ENCODE measurements at places on chromosomes 16 and 17.

DNA sequence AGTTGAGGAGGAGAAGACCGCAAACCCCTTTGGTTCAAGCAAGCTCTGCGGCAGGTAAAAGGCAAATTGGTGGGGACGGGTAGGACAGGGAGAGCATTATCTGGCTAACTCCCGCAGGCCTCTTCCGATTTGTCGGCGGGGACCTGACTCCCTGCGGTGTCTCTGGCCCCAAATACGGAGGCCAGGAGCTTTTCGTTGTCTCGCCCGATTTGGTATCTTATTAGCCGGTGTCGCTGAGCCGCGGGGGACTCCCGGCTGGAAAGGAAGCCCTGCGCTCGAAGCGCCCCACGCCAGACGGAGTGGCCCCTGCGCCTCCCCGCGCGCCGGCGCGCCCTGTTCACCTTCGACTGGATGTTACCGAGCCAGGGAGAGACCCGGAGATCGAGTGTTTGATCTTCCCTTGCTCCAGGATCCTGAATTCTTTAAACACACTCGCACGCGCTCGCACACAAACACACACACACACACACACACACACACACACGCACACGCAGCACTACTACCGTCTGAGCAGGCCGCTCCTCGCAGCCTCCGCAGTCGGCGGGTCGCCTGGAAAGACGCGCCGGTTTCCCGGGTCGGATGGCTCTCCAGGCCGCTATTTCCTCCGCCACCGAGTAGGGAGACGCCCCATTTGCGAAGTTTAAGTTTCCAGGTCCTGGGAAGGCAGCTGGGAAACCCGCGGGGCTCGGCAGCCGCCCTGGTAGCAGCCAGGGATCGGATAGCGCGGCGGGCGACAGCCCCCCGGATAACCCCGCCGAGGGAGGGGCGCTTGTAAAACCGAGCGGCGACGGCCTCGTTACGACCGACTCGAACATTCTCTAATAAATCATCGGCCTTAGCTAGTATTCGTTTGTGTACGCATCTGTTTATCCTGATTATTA lies 3.3 kb downstream of the PRAC1 start:
- no peak for DNase-seq

- DNase-seq: no peak
These were observed 14.6 kb downstream of the GSE1 start for GRCh38 chr16:85627526-85628264.

GRCh38 chr17:82230609-82231311 lies 1.9 kb downstream of the SLC16A3 start:
- DNase-seq: peak; percentile 84

DNA sequence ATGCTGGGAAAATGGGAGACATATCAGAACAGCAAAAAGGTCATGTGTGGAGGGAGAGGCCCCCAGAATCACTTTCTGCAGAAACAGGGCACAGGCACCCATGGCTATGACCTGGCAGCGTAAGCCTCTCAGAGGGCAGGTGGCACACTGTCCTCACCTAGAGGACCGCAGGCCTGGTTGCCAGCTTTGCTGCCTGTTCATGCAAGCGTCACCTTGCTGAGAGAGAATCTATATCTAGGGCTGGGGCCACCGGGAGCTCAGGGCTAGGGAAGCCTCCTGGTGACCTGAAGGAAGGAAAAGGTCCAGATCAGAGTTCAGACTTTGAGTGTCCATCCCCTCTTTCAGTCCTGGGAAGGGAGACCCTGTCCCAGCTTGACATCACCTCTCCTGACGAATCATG lies 78.7 kb downstream of the GOSR1 start:
- DNase-seq: no peak

- no peak for DNase-seq
These were observed 27.2 kb upstream of the IL17C start for GRCh38 chr16:88610909-88611812.

GRCh38 chr17:54967621-54968261 lies 713 bp downstream of the COX11 start:
- peak; percentile 4 for DNase-seq

- DNase-seq: no peak
These were observed 26.1 kb downstream of the MEAK7 start for GRCh38 chr16:84478172-84478947.

GRCh38 chr16:75019586-75019985 lies 20.8 kb downstream of the ZNRF1 start:
- DNase-seq: no peak

DNA sequence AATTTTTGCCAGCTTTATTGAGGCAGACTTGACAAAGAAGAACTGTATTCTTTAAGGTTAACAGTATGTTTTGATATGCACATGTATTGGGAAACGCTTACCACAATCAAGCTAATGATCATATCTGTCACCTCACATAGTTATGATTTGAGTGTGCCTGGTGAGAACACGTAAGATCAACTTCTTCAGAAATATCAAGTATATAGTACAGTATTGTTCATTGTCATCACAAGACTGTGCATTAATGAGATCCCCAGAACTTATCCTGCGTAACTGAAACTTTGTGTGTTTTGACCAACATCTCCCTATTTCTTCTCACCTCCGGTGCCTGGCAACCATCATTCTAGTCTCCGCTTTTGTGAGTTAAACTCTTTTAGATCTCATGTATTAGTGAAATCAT lies 756.4 kb upstream of the EEF2KMT start:
- DNase-seq: no peak

GRCh38 chr17:33674685-33675084 lies 381.6 kb upstream of the ASIC2 start:
- DNase-seq: peak; percentile 51

DNA sequence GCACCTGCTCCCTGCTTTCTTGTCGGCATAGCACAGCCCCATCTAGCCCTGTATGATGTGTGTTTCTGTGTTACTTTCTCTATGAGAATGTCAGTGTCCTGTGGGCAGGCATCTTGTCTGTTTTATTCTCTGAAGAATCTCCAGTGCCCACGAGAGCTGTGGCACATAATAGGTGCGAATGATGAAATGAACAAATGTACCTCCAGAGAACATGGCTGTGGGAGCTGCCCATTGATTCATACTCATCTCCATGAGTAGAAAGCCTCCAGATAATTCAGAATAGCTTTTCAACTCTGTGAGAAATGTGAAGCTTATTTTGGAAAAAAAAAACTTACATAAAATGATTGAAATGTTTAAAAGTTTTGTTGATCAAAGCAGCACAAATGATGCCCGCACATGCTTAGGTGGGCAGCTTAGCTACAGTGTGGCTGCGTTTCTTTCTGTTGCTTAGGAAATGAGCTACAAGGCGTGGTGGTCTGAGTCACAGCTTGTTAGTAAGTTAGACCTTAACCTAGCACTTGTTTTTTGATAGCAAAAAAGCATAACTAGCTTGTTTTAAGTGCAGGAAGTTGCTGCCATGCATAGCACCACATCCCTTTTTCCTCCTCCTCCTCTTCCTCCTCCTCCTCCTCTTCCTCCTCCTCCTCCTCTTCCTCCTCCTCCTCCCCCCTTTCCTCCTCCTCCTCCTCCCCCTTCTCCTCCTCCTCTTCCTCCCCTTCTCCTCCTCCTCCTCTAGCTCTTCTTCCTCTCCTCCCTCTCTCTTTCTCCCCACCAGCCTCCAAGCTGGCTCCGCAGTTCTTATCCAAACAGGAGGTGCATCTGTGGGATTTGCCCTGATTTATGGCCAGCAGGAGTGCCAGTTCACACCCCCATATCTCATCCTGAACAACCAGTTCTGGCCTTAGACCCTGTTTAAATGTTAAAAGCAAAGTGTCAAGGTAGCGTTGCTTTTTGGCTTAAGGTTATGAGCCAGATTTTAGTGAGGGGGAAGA lies 221.5 kb downstream of the IRF8 start:
- no peak for DNase-seq

DNA sequence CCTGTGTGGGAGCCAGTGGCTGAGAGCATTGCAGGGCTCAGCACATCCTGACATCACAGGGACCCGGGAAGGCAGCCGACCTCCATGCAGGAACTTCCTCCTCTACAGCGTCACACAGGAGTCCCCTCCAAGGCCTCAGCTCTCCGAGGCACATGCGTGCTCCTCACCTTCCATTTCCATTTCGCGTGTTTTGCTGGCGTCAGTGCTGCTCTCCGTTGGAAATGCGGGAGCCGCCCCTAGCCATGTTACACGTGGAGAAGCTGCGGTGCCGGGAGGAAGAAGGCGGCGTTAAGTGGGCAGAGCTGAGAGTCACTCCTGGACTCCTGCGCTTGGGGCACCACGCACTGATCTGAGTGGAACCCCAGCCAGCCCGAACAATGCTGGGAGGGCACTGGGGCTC lies 25.2 kb upstream of the CRISPLD2 start:
- DNase-seq: no peak

DNA sequence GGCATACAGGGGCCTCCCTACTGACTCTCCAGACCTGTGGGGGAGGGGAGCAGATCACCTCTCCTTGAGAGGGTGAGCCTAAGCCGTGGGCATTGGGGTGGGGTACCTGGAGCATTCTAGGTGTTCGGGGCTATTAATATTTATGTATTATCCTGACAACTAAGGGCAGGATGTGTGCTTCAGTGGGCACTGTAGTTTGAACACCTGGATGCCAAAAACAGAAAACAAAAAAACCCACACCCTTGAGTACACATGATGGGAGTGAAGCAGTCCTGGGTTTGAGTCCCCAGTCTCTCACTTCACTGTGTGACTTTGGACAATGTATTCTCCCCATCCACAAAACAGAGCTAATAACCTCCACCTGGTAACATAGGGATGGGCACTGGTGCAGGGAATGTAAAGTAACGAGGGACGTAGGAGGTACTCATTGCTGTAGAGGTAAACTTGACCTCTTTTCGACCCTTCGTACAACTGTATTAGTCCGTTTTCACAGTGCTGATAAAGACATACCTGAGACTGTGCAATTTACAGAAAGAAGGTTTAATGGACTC lies 257.8 kb downstream of the CPPED1 start:
- no peak for DNase-seq

DNA sequence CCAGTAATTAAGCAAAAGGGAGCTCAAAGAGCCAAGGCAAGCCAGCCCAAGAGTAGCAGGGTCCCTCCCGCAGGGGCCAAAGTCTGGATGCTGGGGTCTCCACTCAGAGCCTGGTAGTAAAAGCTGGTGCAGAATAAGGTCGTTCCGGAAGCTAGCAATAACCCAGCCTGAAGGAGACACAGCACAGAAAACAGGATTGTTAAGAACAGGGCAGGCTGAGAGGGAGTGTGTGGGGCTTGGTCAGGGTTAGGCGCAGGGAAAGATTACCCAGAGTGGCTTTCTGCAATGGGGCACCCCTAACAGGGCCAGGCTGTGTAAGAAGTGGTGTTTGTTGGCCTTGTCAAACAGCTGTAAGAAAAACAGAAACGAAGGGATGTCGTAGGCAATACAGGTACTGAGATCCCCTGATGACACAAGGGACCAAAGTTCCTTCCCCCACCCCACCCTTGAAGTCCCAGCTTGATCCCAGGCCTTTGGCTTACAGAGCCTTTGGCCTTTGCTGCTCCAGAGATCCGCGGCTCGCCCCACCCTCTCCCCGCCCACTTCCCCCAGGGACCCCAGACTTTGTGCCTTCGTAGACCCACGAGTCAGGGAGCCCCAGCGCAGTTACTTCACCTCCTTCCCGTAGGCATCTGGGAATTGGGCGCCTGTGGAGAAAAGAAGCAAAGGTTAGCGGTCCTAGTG lies 712 bp downstream of the TMEM256 start:
- DNase-seq: no peak

GRCh38 chr17:8103549-8103948 lies 14.8 kb downstream of the ALOXE3 start:
- DNase-seq: no peak

DNA sequence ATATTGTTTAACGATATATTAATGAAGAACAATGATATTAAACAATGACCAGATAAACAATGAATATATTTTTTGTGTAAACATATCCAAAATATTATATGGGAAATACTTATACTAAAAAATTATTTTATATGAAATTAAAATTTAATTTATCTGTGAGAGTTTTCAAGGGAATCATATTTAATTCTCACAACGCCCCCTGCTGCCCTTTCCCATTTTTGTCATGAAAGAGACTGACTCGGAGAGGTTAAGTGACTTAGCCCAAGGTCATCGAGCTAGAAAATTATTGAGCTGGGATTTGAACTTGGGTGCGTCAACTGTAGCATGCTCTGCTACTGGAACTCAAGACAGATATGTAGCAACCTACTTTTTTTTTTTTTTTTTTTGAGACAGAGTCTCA lies 7.2 kb upstream of the MYCBPAP start:
- peak; percentile 40 for DNase-seq

- no peak for DNase-seq
These were observed 19.8 kb downstream of the MAPT start for GRCh38 chr17:45914047-45914717.

DNA sequence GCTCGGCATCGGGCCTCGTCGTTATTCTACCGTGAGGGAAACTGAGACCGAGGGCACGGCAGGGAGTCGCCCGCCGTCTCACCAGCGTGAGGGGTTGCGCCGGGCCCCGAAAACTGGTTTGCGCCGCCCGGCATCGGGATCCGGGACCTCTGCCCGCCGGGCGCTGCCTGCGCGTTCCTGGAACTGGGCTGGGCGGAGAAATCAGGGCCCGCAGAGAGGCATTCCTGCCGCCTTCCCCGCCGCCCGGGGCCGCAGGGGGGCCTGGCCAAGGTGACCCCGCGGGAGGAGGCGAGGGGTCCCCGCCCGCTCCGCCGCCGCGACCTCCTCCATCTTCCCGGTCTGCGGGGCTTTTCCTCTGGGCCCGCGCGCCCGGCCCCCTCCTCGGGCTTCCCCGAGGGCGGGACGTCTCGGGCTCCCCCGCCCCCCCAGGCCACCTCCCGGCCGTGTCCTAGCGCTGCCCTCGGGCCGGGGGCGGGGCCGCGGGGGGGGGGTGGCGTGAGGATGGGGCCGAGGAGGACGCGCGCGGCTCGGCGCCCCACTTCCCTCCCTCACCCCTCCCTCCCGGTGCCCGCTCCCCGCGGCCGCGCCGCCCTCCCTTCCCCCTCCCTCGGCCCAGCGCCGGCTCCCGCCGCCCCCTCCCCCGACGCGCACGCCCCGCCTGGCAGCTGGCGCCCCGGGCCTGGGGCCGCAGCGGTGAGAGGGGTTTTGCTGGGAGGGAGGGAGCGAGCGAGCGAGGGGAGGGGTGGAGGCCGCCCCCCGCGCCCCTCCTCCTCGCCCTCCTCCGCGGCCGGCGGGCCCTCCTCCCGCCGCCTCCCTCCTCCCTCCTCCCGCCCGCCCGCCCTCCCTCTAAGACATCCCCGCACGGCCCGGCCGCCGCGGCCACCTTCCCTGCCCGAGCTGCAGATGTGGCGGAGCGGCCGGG lies at the start of gene GLIS2:
TSS of gene GLIS2 (plus strand) at position 882 of the 922 bp plus-strand sequence. CDS start 16,214 bp downstream, outside the sequence.
- DNase-seq: no peak

DNA sequence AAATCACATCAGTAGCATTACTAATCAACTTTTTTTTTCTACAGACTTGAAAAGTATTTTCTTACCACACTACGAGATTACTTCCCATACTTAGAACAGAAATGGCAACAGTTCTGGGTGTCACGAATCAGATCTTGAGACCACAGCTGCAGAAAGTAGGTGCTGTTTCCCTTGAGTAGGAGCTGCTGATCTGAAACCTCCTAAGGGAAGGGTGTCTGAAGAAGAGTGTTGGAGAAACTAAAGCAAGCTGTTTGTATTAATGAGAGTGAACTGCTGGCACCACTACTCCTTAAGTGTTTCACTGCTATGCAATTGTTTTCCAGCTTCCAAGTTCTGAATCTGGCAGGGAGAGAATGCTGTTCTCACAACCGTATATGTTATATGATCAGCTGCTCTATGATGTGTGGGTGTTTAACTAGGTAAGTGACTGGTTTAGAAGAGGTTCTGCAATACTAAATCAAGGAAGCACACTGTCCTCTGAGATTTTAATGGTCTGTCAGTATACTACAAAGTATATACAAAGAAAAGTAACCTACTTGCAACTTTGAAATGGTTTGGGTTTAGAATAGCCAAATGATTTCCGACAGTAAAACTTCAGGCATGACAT lies 3.3 kb downstream of the ZNF652 start:
- peak; percentile 33 for DNase-seq
